Inflammatory macrophage treated with lipopolysaccharide for 4 hours (primary cell): ENCODE measurements at places on chromosomes 4 and X.

DNA sequence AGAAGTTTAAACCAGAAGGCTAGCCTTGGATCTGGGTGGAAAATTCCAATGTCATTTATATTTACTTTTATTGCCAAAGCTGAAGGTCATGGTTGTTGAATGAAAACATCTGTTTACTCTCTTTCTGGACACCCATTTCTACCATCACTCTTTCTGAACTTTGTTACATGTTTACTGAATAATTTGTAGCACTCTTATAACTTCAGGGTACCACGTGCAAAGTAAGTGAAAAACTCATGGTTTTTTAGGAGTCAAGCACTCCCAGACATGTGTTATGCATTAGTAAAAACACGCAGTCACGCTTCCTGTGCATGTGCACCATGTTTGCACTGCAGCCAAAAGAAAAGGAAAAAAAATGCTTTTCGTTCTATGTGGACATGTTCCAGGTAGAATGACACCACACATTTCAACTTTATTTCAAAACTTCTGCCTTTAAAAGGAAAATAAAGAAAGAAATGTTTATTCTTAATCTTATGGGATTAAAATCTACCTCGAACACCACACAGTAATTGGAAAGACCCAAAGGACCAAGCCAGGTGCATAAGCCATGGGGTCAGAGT, 31.4 kb upstream of the ADH1C start:
- no peak for DNase-seq

DNA sequence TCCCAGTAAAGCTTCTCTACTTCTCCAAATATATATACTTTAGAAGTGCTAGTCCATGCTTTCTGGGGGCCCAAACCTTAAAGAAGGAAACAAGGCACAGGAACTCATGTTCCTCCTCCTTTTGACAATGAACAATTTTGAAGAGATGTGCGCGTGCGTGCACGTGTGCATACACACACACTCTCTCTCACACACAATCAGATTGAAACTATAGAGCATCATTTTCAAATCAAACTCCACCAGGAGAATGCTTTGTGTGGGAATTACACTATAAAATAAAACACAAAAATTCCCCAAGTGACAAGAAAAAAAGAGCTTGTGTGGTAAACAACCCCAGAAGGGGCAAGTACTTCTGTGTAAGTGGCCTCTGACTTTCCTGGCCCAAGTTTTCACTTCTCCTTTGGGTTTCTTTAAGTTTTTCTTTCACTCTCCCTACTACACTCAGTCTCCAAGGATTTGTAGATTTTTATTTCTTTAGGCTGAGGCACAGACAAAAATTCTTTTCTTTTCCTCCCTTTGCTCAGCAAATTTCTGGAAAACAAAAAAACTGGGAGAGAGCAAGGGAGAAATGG, 46.6 kb upstream of the SHISA3 start:
- DNase-seq, result peak; percentile 8

GRCh38 chrX:103823591-103823990, 8.5 kb downstream of the RAB9B start:
- no peak for DNase-seq

GRCh38 chr4:140256335-140256734, 102.4 kb upstream of the MAML3 start:
- peak; percentile 55 for DNase-seq

DNA sequence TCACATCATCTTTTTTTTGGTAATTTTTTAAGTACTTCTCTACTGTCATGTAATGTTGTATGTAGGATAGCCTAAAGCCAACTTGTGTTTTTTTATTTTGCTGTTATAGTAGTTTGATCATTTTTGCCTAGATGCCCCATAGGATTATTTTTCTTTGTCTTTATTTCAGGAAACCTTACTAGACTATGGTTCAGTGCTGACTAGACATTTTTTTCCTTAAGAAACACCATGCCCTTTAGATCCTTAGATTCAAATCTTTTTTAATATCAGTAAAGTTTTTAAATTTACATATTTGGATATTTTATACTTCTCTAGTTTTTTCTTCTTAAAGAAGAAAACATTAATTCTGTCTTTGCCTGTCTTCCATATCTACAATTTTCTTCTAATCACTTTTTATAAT, 221.3 kb downstream of the IDS start:
- DNase-seq, result no peak

- DNase-seq, result no peak
Observed at GRCh38 chr4:10035130-10035529, 13.8 kb upstream of the SLC2A9 start.

DNA sequence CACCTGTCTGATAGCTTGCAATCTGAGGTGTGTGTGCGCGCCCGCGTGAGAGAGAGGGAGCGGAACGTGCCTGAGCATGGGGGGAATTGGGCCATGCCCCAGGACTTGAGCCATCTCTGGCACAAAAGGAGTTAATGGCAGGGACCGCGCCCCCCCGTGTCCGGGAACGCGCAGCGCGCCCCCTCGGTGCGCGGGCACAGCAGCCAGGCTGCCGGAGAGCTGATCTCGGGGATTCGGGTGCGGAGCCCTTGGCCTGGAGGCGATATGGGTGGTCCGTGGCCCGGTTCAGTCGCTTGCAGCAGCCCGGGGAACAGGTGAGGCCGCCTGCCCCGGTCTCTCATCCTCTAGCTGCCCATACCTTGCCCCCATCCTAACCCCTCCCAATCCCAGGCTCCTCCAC, at the start of gene NLGN3:
Gene NLGN3 (plus strand): TSS at position 191 of the 400 bp plus-strand sequence. CDS start 2,909 bp downstream, outside the sequence.
- no peak for DNase-seq

GRCh38 chrX:63475200-63475599, 124.1 kb upstream of the SPIN4 start:
- DNase-seq, result no peak

- peak; percentile 8 for DNase-seq
Observed at GRCh38 chr4:41146716-41147506, 67.4 kb downstream of the APBB2 start.

DNA sequence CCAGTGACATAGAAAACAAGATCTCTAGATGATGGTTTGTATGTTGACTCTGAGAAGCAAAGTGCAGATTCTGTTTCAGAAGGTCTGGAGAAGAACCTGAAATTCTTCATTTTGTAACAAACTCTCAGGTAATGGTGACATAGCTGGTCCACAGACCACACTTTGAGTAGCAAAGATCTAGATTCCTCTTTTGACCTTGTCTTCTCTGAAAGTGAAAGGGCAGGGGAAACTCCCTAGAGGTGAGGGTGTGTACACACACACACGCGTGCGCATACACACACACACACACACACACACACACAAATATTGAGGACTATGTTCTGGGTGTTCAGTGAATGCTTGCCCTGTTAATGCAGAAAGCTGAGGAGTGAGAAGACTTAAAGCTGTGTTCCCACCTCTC, 110.1 kb downstream of the NHSL2 start:
- no peak for DNase-seq

DNA sequence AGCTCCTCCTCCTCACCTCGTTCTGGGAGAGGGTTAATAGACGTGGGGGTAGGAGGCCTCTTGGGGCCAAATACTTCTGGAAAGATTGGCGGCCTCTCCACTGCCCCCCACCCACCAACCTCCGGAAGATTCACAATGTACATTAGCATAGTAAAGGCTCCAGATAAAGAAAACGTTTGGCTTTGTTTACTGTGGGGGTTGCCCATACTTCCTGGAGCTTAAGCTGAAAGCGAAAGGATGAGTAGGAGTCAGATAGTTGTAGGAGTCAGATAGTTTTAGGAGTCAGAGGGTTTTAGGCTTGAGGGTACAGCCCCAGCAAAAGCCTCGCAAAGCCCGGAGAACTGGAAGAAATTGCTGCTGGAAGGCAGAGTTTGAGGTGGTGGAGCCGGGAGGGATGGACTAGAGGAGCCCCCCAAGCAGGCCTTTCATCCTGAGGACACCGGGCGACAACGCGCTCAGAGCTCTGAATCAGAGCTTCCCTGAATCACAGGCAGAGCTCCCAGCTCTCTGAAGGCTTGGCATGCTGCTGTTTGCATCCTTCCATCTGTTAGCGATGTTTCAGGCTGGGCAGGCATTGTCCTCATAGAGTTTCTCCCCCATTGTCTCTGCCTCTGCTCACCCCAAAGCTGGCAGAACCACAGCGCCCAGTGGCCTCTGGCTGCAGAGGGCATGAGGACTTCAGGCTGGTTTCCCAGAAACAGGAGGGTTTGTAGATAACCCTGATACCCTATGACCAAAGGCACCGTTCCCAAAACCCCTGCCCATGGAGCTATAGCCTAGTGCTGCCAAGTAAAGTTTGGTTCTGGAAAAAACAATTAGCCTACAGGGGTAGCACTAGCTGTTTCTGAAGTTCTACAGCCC, 280.7 kb downstream of the BCOR start:
- DNase-seq, result peak; percentile 28

- no peak for DNase-seq
Observed at GRCh38 chr4:4418676-4419390, 31.9 kb downstream of the NSG1 start.
